ENCODE measurements at places on chromosomes 6 and 20.

- DNase-seq = no peak
Observed at GRCh38 chr20:24147961-24148360, 159.4 kb upstream of the GGTLC1 start.

- no peak for DNase-seq
Observed at GRCh38 chr20:47724910-47725247, 60.4 kb downstream of the SULF2 start.

- no peak for DNase-seq
Observed at GRCh38 chr6:106316375-106316766, 9.2 kb downstream of the ATG5 start.

- DNase-seq = no peak
Observed at GRCh38 chr20:45187693-45188092, 13.0 kb downstream of the PI3 start.

- DNase-seq = no peak
Observed at GRCh38 chr20:19992996-19993908, 23.9 kb upstream of the NAA20 start.

GRCh38 chr6:37623666-37624065, 74.0 kb downstream of the MDGA1 start:
- DNase-seq = no peak

- DNase-seq = no peak
Observed at GRCh38 chr20:32823737-32824588, 4.2 kb downstream of the MAPRE1 start.

DNA sequence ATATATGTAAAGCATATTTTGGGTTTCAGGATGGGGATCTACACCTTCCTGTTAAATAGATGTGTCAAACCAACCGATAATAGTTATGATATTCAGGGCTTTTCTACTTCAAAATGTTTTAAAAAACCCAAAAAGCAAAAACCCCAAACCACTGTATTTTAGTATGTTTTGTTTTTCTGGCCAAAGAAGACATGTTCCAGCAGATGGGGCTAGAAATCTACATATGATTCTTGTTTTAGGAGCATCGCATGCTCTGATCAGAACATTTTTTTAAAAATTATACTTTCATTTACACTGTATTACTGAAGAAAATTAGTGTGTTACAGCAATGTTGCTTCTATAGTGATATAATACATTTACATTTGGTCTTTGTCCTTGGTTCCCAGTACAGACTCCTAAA, 11.0 kb downstream of the RMND1 start:
- DNase-seq = no peak

DNA sequence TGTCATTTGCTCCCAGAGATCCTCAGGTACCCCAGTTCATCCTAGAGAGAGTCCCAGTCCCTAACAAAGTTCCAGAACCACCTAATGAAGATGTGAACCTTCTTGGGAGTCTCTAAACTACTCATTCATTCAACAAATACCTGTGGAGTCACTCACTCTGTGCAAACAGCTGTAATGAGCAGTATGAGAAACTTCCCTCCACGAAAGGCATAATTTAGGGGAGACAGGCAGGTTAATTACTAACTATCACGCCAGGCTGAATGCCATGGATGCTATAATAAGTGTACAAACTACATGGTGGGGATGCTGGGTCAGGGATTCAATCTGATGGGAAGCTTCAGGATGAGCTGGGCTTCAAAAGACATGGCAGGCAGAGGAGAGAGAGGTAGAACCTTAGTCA, 70.1 kb upstream of the AFDN start:
- DNase-seq = no peak

DNA sequence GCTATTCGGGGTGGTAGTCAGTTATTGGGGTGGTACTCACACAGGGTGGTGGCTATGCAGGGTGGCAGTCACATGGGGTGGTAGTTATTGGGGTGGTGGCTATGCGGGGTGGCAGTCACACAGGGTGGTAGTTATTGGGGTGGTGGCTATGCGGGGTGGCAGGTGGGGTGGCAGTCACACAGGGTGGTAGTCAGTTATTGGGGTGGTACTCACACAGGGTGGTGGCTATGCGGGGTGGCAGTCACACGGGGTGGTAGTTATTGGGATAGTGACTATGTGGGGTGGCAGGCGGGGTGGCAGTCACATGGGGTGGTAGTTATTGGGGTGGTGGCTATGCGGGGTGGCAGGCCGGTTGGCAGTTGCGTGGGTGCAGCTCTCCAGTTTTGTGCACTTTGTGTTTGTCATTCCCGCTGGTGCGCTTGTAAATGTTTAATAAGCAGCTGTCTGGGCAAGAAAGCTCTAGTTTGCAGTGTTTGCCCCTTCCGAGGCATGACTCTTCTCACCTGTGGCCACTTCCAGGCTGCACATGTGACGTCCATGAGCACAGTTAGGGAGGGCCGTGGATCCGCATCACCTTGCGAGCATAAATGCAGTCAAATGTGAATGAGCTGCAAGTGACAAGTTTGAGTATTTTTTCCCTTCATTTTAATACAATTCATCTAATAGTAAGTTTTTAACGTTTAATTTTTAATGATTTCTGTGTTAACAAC, 219.0 kb upstream of the CST7 start:
- no peak for DNase-seq

GRCh38 chr6:169784821-169785340, 33.5 kb downstream of the ERMARD start:
- DNase-seq = no peak

GRCh38 chr6:89575562-89575960, 63.0 kb downstream of the LYRM2 start:
- no peak for DNase-seq

- peak; percentile 54 for DNase-seq
Observed at GRCh38 chr6:13427801-13428582, 59.4 kb downstream of the GFOD1 start.

- DNase-seq = no peak
Observed at GRCh38 chr20:53403029-53403428, 190.6 kb downstream of the ZNF217 start.

DNA sequence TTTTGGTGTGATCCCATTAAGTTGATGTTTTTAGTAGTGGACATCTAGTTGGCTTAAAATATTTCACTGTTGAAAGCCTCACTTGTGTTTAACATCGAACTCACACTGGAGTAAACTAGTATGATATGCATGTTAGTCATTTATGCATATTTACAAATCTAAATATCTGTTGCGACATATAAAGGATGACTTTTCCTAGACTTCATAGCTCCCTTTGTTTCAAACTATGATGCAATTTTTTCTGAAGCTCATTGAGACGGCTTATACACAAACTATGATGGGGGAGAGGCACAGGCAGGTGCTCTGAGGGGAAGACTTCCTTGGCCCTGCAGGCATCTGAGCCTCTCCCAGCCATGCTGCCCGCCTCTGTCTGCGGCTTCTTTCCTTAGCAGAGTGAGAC, 11.8 kb upstream of the FOXC1 start:
- no peak for DNase-seq

GRCh38 chr6:134171517-134171916, 119.1 kb upstream of the SLC2A12 start:
- DNase-seq = no peak

- DNase-seq = no peak
Observed at GRCh38 chr6:75852721-75853120, 103.7 kb downstream of the MYO6 start.

- no peak for DNase-seq
Observed at GRCh38 chr20:4083098-4083865, 67.9 kb upstream of the RNF24 start.

- DNase-seq = no peak
Observed at GRCh38 chr6:118280210-118280609, 267.9 kb upstream of the PLN start.

- DNase-seq = no peak
Observed at GRCh38 chr20:59400708-59401107, 100.3 kb downstream of the EDN3 start.

DNA sequence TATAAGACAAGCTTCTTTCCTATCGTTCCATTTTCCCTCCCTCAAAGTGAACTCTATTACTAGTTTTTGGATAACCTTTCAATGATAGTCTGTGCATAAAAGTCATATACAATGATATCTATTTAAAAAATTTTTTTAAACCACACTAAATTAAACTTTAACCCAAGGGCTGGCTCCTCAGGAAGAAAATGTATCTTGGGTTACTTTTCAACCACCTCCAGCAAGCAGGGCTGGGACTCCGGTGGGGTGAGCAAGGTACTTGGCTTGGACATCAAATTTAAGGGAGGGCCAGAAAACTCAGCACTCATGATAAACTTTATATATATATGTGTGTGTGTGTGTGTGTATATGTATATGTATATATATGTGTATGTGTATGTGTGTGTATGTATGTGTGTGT, 13.9 kb upstream of the PPP1R3G start:
- DNase-seq = no peak

DNA sequence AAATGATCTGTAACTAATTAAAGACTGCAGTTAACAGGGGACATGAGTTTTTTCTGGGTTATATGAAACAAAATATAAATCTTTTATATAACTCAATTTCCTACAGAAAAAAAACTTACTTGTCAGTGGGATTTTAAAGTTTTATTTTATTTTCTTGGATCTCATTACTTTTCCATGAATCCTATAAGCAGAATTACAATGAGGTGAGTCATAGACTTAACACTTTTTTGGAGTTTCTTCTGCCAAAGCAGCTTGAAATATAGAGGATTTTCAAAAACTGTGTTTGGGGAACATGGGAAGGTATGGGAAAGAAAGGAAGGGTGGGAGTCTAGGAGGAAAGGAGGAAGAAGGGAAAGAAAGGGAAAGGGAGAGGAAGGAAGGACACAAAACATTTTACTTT, 130.7 kb downstream of the AIG1 start:
- no peak for DNase-seq

DNA sequence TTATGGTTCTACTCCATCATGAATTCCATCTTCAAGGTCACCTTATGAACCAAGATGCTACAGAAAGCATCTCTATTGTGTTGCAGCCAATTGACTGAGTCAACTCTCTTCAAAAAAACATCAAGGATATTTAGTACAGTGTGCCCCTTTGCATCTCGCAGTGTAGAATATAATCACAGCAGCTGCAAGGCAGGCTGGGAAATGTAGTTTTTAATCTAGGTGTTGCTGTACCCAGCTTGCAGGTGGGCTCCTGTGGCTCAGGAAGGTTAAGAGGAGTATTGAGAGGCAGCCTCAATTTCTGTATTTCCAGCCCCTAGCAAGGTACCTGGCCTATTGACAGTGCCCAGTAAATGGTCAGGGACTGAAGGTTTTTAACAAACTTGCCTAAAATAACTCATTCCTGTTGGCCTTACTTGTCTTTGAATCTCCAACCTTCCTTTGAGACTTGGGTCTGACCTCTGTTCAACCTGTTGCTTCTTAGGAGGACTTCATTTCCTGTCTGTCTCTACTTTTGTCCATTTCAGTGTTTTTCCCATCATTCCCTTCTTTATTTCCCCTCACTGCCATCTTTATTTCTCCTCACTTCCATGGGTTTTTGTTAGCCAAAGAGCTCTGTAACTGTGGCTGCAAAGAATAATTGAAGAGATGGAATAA, 150.5 kb downstream of the DNAH8 start:
- DNase-seq = no peak

DNA sequence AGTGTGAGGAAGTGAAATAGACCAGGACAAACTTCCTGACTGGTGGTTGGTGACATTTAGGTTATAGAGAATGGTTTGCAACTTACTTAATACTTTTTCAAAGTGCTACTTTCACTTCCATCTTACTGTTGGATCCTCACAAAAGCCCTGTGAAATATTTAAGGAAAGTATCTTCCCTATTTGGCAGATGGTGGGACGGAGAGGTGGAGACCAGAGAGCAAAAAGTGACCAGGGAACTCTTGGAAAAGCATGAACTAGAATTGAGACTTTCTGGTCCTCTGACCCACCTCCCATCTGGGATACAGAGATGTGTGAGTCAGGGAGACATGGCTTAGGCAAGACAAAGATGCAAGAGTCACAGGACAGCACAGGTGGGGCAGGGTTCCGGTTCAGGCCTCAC, 3.0 kb downstream of the TRIM10 start:
- no peak for DNase-seq

- DNase-seq = peak; percentile 93
Observed at GRCh38 chr20:37345339-37346235, at the start of gene SRC. SRC (plus strand) TSS chr20:37346140; CDS start chr20:37384154, 38,014 bp downstream.

- no peak for DNase-seq
Observed at GRCh38 chr6:118775381-118775780, 118.6 kb upstream of the ASF1A start.

DNA sequence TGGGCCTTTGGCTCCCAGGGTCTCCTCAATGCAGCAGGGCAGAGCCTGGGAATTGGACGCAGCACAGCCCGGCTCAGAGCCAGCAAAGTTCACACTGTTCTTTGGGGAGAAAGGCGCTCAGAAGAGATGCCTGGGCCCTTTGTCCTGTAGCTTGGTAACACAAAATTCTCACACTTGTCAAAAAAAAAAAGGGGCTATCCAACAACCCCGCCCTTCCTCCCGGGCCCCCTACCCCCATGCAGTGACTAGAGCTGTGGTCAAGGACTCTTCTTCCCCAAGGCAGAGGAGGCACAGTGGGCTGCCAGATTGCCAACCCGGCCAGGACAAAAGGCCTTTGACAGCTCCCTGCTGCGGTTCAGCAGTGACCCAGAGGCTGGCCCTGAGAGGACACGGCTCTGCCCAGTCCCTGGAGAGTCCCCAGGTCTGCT, 2.0 kb downstream of the NKAIN4 start:
- no peak for DNase-seq

- no peak for DNase-seq
Observed at GRCh38 chr6:129314575-129314974, 395.4 kb downstream of the ARHGAP18 start.

GRCh38 chr6:134472046-134472445, 154.1 kb upstream of the SGK1 start:
- no peak for DNase-seq

GRCh38 chr6:112938650-112939049, 591.5 kb downstream of the RFPL4B start:
- DNase-seq = no peak

DNA sequence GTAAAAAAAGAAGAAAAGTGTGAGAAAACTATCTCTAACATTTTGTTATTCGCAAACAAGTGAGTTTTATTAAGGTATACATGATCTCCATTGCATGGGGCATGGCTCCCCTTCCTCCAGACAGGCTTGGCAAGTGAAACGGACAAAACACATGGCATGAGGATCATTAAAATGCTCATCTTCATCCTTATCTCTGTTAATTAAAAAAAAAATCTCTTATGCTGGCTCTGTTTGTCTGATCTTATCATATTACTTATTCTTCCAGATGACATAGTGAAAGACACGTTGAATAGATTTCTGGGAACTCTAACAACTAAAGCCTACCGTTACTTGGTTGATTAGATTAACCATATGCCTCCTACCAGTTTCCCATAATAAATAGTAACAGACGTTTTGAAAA, 89.4 kb downstream of the CLVS2 start:
- no peak for DNase-seq

DNA sequence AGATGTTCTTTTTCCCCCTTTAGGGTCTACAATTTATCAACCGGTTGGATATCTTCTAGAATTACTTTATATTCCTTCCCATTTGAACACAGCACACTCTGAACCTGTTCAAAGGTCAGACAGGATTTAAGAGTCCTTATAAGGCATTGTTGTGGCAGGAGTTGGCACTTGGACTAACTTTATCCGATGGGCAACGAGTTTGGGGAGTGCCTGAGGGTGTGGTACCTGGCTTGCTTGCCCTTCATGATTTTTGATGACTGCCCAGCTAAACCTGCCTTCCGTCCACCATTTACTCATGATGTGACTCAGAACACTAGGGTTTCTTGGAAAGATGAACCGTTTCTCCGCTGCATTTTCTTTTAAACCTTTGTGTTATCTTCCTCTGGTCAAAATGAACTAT, 285.2 kb downstream of the FOXC1 start:
- DNase-seq = peak; percentile 66

Data from left colon (tissue), 2 donors.